T-cell (primary cell): ENCODE measurements at places on chromosomes 16 and 17.

GRCh38 chr17:19568016-19568350 is 34.3 kb downstream of the SLC47A1 start:
- DNase-seq, result no peak

DNA sequence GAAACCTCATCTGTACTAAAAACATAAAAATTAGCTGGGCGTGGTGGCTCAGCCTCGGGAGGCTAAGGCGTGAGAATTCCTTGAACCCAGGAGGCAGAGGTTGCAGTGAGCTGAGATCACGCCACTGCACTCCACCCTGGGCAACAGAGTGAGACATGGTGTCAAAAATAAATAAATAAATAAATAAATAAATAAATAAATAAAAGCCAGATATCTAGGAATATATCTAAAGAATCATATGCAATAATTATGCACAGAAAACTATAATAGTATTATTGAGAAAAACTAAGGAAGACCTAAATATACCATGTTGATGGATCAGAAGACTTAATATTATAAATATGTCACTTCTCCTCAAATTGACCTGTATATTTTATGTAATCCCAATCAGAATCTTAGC is 37.0 kb downstream of the TMC7 start:
- DNase-seq, result no peak

- no peak for DNase-seq
Observed at GRCh38 chr16:66359012-66359411, 7.5 kb upstream of the CDH5 start.

DNA sequence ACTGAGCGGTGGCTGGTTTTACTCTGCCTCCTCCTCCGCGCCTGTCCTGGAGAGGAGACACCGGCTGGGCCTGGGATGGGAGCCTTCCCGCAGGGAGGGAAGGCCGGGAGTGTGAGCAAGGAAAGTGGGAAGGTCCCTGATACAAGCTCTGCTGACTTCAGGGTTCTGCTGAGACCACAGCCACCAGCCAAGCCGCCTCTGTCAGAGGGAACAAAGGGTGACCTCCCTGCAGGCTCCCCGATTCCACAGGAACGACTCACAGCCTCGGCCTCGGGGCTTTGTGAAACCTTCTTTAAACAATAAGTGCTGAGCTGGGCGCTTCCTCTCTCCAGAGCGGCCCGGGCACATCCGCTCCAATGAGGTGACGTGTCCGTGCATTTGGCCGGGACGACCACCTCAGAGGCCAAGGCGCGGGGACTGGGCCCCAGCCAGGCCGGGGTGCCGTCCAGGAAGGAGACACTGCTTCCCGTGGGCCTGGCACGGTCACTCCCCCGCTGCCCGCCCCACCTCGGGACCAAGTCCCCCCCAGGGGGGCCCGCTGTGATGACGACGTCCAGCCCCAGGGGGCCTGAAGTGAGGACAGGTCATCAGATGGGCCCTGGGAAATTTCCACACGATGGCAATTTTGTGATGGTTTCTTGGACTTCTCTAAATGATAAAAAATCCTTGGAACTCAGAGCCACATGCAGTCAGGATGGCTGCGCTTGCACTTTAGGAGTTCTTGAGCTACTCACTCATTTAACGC is 11.8 kb upstream of the CIBAR2 start:
- no peak for DNase-seq

- no peak for DNase-seq
Observed at GRCh38 chr16:23391381-23392222, 61.4 kb downstream of the COG7 start.

DNA sequence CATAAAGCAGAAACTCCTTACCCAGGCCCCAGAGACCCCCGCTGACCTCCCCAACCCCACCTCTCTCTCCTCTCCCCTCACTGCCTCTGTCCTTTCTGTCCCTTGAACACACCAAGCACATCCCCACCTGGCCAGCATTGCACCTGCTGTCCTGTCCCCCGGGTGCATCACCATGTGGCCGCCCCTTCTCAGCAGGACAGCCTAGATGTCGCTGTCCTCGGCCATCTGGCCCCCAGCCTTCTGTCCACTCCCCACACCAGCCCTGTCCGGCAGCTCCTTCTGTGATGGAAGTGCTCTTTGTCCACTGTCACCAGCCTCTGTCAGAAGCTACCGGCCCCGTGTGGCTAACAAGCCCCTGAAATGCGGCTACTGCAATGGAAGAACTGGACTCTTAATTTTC is 12.3 kb upstream of the MPRIP start:
- no peak for DNase-seq

GRCh38 chr17:50890675-50891516 is 24.7 kb upstream of the TOB1 start:
- no peak for DNase-seq

DNA sequence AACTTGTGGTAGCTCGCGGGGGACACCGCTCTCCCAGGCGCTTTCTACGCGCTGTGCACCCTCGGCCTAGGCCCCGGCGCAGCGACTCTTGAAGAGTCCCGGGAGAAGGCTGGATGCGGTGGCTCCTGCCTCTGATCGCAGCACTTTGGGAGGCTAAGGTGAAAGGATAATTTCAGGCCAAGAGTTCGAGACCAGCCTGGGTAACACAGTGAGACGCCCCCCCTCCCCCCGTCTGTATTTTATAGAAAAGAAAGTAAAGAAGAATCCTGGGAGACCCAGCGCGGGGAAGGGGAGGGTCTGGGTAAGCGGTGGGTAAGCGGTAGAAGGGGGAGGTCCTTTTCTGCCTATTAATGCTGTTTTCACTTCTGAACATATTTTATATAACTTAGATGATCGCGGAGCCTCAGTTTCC is 486 bp upstream of the PLLP start:
- DNase-seq, result no peak

GRCh38 chr17:36131421-36131820 is 27.8 kb downstream of the CCL4 start:
- no peak for DNase-seq

- no peak for DNase-seq
Observed at GRCh38 chr17:65518256-65518655, 43.2 kb downstream of the AXIN2 start.

GRCh38 chr17:74960570-74961342 is 11.8 kb downstream of the HID1 start:
- no peak for DNase-seq

- no peak for DNase-seq
Observed at GRCh38 chr17:2044263-2044894, 2.6 kb downstream of the OVCA2 start.

DNA sequence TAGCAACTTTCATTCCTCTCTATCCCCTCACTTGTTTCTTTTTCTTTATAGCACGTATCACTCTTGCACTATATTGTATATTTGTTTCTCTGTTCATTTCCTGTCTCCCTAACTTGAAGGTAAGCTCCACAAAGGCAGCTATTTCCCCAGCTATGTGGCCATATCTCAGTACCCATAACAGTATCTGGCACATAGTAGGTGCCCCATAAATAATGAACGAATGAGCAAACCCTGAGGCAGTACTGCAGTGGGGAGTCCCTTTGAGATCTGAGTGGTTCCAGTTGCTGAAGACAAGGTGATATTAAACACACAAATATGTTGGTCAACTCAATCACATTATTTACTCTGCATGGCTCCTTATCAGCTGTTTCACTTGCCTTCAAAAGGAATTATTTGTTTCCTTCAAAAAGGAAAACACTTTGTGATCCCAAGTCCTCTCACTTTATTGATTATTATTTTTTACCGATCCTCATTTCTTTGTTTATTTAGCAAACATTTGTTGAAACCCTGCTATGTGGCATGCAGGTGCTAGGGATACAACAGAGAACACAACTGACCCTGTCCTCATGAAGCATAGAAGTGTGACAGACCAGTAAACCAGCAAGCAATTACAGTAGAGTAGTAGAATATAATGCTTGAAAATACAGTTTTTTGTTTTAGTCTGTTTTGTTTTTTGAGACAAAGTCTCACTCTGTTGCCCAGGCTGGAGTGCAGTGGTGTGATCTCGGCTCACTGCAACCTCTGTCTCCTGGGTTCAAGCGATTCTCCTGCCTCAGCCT is 5.7 kb upstream of the ADAP2 start:
- no peak for DNase-seq

GRCh38 chr16:89575247-89576152 is at the start of gene CPNE7:
TSS of gene CPNE7 (plus strand) at chr16:89575758. CDS start at chr16:89575898, 140 bp downstream.
- DNase-seq, result no peak

DNA sequence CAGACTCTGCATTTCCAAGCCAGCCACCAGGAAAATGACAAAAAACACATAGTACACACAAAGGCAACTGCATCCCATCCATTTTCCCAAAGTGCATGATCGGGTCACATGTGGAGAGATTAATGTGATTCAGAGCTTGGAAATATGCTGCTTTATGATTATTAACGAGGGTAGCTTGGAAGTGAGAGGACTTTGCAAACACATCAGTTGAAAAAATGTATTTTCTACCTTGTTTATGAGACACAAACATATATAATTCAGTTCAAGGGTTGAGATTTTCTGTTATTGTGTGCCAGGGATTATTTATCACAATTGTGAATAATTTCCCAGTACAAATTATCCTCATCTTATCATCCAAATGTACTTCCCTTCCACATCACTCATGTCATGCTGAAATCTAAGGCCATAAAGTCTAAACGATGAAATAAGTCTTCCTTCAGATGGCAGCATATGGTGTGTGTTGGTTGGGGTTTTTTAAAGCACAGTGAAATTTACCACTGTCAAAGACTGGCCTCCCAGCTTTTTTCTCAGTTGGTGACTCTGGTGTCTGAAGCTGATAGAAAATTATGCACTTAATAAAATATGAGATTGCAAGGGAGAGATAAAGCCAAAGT is 104.7 kb upstream of the ADAMTS18 start:
- DNase-seq, result no peak
